Umbilical cord (tissue), 2 donors: ENCODE measurements at places on chromosomes 5 and 9. TPM values are rescaled to one million over a fixed set of nuclear protein-coding genes. Genes with fewer than 3 reads are reported as not detected.

GRCh38 chr5:112374818-112375217, 44.3 kb downstream of the EPB41L4A start:
- DNase-seq = no peak

GRCh38 chr9:77978086-77978781, 53.4 kb downstream of the GNAQ start:
- DNase-seq = no peak

DNA sequence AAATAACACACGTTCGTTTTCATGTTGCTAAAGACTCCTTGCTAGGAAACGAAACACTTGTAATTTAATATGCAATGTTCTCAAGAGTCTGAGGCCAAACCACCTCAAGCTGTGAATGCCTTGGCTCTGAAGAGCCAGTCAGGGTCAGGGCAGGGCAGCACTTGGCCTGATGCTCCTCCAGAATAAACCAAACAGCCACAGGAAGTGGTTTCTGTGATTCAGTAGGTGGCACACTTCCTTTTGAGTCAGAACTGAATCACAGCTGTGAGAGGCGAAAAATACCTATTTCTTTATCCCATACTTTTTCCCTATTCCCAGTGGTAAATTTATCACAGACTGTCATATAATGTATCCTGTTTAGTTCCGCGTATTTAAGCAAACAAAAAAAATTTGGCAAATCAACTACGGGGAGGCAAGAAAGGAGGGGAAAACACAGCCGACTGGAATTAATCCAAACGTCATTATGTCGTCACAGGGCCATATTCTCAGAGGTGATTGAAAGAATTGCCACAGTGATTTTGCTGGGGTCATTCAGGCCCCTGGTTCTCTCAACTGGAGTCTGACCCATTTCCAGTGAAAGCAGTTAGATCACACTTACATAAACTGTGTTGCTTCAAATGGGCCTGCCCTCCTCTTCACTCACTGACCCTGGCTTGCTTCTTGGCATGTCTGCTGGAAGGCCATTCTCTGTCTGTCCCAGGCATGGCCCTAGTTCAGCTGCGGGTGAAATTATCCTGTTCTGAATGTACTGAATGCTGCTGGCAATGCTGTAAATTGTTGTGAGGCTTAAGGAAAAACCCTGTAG, 71.2 kb downstream of the ARRDC3 start:
- peak; percentile 75 for DNase-seq

- DNase-seq = no peak
Measured at GRCh38 chr5:142852416-142853198, 82.4 kb downstream of the ARHGAP26 start.

The RLN2 gene
- 2.4 TPM for total RNA-seq

DNA sequence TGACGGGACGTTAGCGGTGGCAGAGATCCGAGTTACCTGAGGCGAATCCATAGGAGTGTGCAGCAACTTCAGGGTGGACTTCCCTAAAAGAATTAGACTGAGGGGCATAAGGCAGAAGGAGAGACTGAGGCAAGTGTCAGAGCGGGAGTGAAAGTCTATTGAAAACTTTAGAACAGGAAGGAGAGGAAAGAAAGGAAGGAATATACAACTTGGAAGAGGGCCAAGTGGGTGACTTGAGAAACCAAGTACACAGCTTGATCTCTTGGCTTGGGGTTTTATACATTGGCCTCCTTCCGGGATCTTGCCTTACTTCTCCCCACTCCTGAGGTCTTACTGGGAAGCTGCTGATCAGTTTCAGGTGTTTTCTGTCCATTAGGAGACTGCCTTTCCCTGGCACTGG, 84.9 kb downstream of the SNX18 start:
- DNase-seq = no peak

DNA sequence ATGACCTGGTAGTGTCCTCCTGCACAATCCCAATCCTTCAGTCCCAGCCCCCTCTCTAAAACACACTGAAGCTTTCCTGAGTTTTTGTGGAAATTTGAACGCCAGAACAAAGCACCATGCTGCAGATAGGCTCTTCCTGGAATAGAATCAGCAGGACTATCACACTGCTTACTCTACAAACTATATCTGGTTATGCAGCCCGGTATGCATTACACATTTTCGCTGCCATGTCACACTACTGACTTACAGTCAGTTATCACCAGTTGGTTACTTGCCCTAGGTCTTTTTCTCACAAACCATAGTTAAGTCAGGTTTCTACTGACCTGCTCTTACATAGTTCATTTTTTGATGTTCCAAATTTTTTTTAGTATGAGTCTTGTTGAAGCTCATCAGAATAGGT, 24.9 kb downstream of the PLCXD3 start:
- no peak for DNase-seq

The TMEM250 gene
- total RNA-seq = 54.4 TPM

The FBP2 gene
- not detected for total RNA-seq
